ENCODE measurements at places on chromosomes 7 and 10.

- DNase-seq, result no peak
Observed at GRCh38 chr10:119162452-119163092, 2.9 kb downstream of the SFXN4 start.

- no peak for DNase-seq
Observed at GRCh38 chr10:37687581-37687980, 169.8 kb downstream of the ZNF248 start.

- no peak for DNase-seq
Observed at GRCh38 chr10:95125582-95125981, 56.3 kb upstream of the CYP2C8 start.

DNA sequence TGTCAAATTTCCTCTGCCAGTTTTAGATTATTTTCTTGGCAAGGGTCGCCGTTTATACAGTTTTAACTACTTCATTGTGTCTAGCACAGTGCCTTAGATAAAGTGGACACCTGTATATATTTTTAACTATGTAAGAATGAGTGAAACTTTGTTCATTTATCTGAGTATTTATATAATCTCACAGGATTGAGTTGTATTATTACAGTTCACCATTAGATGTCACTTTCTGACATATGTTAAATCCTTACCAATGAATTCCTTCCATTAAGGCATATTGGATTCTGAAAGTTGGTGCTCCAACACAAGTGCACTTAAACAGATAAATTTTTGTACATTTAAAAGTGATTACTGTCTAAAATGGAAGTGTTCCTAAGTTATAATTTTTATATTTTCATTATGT lies 43.0 kb downstream of the ZMYND11 start:
- DNase-seq, result no peak

GRCh38 chr10:28949005-28950004 lies 272.0 kb downstream of the BAMBI start:
- no peak for DNase-seq

GRCh38 chr7:107482571-107482970 lies 12.7 kb downstream of the GPR22 start:
- no peak for DNase-seq

GRCh38 chr7:69862413-69863064 lies 264.3 kb downstream of the AUTS2 start:
- no peak for DNase-seq

DNA sequence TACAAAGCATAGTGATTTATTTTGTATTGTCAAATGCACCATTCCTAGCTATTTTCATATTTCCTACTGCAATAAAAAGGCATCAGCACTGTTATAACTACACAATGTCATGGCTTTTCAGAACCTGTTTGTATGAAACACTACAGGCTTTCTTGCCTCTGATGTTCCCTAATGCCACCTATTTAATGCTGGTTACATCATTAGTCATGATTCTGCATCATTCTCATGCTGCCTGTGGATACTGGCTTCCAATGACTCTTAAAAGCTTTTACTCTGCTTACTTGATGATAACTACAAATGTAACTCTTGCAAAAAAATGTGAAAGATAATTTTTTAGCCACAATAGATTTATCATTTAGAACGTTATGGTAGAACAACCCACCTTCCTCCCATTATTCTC lies 529.4 kb downstream of the HTR7 start:
- DNase-seq, result no peak

DNA sequence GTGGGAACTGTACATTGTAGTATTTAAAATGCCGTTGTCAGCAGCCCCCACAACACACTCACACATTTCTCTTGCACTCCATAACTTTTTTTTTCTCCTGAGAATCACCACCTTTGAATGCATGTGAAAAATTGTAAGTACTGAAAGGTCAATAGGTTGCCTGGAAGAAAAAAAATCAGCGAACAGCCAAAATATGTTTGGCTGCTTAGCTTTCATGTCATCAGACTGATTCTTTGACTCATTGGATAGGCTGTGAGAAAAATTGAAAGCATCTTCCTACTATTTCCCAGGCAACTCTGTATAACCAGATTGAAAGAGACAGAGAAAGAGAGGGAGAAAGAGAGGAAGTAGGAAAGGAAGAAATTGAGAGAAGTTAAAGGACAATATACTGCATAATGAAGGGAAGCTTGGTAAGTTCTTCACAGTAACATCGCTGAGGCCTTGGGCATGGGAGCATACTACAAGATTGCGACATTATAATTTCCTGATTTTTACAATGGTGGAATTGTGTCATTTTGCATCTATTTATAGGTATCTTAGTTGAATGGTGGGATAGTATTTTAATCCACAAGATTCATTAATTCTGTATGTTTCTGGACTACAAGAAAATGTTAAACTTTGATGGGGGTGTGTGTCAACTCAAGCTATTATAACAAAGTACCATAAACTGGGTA lies 249.3 kb upstream of the KCND2 start:
- DNase-seq, result no peak

DNA sequence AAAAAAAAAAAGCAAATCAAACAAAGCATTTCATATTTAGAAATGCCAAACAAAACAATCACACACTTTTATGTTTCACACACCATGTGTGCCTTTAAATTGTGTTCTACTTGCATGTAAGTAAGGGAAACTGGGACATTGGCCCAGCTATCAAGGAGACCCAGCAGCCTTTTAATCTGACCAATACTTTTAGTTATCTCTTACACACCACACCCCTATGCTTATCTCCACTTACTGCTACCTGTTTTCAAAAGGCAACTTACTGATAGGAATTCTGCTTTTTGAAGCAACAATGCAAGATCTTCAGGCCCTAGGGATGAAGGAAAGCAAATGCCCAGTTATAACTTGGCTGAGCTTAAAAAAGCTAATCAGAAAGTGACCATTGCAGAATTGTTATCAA lies 1244.8 kb upstream of the SORCS1 start:
- DNase-seq, result no peak

DNA sequence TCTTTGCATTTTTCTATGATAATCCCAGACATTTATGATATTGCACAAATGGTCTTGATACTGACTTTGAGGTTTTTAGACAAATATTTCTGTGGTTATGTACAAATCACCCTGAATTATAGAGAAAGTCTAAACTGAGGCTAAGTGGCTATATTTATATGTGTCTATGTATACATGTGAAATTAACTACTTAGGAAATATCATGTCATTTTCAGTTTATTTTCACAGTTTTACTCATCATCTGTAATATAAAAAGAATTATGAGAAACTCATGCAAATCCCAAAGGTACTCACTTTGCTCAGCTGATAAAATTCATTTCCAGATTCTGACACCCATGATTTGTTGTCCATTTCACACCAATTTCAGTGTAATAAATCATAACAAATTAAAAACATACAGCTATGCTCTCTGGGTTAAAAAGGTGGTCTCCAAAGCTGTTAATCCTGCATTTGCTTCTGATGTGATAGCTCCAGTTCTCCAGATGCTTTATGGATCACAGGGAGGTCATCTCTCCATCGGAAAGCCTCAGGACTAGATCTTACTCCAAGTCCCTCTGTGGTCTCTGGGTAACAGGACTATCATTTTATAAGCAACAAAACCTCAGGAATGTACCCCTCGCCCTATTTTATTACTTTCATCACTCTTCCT lies 673.9 kb downstream of the PARD3 start:
- DNase-seq, result no peak

- DNase-seq, result no peak
Observed at GRCh38 chr7:41984888-41985287, 252.1 kb downstream of the GLI3 start.

- DNase-seq, result no peak
Observed at GRCh38 chr10:43853369-43853768, 204.7 kb upstream of the ZNF32 start.

- DNase-seq, result no peak
Observed at GRCh38 chr10:62632071-62632809, 172.3 kb upstream of the ADO start.

DNA sequence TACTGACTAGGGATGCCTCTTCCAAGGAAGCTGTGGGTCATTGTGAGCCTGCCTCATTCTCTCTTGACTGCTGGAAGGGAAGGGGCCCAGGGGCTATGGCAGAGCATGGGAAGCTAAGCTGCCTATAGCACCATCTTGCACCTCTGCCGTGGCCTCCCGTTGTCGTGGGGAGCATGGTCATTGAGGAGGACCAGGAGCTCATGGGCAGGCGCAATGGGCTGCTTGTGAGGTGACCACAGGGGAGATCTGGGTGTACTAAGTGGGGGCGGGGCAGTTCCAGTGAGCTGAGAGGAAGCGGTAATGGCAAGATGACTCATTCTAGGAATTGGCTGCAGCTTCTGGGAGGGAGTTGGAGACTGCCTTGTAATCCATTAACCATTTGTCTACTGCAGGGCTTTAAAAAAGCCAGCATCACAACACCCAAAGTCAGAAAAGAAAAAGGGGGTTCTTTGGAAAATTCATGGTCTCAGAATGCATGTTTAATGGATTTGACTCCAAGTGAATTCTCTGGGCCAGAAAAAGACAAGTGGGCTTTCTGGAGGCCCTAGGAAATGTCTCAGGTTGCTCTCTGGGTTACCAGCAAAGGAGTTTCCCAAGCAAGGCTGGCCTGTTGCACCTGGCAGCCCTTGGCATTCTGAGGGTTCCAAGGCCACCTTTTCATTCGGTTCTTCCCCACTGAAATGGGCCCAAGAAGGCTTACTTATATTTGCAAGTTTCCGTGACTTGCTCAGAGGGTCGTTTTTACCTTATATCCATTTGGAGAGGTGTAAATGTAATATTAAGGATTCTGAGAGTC lies 3.6 kb downstream of the DUSP5 start:
- peak; percentile 52 for DNase-seq

GRCh38 chr7:15309872-15310271 lies 251.9 kb downstream of the AGMO start:
- DNase-seq, result no peak

- no peak for DNase-seq
Observed at GRCh38 chr7:133997463-133997862, 129.7 kb upstream of the LRGUK start.

- DNase-seq, result no peak
Observed at GRCh38 chr7:150934045-150934766, 43.9 kb downstream of the KCNH2 start.

- no peak for DNase-seq
Observed at GRCh38 chr10:48672596-48673265, 11.9 kb upstream of the WDFY4 start.

DNA sequence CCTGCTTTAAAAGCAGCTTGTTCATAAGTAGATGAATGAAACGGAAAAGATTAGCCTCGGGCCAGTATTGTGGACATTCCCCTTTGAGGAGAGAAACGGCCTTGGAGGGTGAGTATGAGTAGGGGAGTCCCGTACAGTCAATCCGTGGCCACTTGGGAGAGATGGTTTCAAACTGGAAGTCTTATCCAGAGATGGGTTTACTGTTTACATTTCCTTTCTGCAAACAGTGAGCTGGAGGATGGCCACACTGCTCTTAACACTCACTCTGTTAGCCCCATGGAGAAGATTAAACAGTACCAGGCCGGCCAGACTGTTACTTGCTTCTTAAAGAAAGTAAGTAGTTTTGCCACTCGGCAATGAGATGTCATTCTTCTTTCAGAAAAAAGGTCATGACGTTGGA lies 20.3 kb downstream of the CALHM2 start:
- DNase-seq, result no peak

DNA sequence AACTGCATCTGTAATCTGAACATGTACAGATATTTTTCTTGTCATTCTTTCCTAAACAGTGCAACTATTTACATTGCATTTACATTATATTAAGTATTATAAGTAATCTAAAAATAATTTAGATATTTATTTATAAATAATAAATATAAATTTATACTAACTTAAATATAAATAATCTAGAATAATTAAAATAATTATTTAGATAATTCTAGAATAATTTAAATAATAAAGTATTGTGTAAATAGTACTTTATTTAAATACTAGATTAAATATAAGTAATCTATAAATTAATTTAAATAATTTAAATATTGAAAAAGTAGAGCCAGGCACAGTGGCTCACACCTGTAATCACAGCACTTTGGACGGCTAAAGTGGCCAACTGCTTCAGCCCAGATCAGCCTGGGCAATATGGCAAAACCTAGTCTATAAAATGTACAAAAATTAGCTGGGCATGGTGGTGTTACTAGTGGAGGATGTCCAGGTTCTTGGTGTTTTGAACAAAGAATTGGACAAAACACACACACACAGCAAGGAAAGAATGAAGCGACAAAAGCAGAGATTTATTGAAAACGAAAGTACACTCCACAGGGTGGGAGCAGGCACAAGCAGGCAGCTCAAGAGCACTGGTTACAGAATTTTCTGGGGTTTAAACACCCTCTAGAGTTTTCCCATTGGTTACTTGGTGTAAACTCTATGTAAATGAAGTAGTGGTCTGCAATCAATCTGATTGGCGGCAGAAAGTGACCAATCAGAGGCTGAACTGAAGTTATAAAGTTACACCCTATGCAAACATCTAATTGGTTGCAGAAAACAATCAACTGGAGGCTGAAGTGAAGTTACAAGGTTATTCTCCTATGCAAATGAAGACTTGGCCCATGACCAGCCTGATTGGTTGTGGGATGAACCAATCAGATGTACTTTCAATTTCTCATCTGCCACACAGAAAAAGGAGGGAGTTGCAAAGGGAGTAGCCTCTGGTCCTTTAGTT lies 100.2 kb upstream of the SP4 start:
- no peak for DNase-seq

DNA sequence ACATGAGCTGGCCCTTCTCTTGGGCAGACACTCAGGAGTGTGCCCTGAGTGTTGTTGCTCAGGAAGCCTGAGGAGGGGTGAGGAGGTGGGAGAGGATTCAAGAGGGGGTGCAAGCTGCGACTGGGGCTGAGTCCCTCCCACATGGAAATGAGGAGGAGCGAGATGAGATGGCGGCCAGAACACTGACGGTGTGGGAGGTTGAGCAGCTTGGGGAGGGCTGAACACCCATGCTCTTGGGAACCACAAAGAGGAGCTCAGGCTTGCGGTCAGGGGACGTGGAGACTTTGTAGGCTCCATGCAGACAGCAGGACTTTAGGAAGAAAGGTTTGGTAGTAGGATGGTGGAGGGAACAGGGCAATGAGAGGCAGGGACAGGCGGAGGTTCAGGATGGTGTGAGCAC lies 163.2 kb upstream of the SHH start:
- no peak for DNase-seq

- DNase-seq, result no peak
Observed at GRCh38 chr7:38112075-38112474, 66.0 kb upstream of the STARD3NL start.

GRCh38 chr10:117933036-117933435 lies 113.7 kb downstream of the RAB11FIP2 start:
- no peak for DNase-seq

Measured in frontal cortex (tissue), 4 donors.